ENCODE measurements at places on chromosomes 7 and 10.

DNA sequence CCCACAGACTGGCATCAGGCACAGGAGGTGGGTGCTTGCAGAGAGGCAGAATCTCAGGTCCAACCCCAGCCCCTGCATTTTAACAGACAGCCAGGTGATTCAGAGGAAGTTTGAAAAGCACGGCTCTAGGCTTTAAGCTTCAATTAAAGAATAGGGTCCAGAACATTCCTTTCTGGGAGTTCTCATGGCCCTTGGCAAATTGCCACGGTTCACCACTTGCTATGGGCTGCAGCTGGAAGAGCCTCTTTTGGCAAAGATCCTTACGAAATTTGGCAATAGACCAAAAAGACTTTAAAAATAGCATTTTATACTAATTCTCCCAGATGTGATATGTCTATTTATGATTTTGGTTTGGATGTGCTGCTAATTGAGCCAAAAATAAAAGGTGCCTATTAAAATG lies 148.1 kb downstream of the ITGA8 start:
- DNase-seq = no peak

GRCh38 chr7:157855452-157856213 lies 518.8 kb downstream of the DNAJB6 start:
- no peak for DNase-seq

DNA sequence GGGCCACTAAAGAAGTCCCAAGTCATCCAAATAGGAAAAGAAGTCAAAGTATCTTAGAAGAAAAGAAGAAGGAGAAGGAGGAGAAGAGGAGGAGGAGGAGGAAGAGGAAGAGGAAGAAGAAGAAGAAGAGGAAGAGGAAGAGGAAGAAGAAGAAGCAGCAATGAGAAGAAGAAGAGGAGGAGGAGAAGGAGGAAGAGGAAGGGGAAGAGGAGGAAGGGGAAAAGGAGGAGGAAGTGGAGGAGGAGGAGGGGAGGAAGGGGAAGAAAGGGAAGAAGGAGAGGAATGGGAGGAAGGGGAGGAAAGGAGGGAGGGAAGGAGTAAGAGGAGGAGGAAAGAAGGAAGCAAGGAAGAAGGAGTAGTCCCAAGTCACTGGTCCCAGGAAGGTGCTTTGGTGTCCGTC lies 21.7 kb upstream of the RADIL start:
- no peak for DNase-seq

- no peak for DNase-seq
Measured at GRCh38 chr7:55127135-55127551, 108.3 kb downstream of the EGFR start.

DNA sequence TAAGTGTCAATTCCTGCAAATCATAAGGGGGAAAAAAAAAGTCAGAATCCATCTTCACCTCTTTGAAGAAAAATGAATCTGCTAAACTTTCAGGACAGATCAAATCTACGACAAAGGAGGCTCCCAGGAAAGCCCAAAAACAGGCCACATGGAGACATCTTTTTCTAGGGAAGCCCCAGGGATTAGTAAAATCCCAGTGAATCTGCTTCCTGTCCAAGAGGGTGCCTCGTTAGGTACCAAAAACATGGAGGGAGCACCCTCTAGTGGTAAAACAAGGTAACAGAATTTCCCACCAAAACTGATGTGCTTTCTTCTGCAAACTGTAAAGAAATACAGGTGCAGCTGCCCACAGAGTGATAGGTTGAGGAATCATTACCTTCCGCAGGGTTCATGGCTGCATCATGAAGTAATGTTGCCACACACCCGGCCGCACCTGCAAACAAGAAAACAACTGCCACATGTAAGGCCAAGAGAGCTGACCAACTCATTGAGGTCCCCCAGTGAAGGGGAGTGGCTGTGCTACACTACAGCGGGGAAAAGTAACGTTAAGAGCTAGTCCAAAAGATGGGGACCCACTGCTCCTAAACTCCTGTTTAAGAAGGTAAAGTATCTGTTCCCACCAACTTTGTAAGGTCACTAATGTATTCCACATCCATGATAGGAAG lies 7.9 kb downstream of the SLC25A28 start:
- no peak for DNase-seq

Data from stimulated activated CD8-positive, alpha-beta memory T cell treated with anti-CD3 and anti-CD28 coated beads, Interleukin-7, amount 100 ng/mL, for 48 hours (primary cell).